Activated T-cell treated with anti-CD3 and anti-CD28 coated beads, Interleukin-2, amount 50 U/mL, for 48 hours (primary cell): ENCODE measurements at places on chromosomes 12 and 14.
A peak's percentile ranks its signal among the peaks of the same experiment; 100 is the strongest.

DNA sequence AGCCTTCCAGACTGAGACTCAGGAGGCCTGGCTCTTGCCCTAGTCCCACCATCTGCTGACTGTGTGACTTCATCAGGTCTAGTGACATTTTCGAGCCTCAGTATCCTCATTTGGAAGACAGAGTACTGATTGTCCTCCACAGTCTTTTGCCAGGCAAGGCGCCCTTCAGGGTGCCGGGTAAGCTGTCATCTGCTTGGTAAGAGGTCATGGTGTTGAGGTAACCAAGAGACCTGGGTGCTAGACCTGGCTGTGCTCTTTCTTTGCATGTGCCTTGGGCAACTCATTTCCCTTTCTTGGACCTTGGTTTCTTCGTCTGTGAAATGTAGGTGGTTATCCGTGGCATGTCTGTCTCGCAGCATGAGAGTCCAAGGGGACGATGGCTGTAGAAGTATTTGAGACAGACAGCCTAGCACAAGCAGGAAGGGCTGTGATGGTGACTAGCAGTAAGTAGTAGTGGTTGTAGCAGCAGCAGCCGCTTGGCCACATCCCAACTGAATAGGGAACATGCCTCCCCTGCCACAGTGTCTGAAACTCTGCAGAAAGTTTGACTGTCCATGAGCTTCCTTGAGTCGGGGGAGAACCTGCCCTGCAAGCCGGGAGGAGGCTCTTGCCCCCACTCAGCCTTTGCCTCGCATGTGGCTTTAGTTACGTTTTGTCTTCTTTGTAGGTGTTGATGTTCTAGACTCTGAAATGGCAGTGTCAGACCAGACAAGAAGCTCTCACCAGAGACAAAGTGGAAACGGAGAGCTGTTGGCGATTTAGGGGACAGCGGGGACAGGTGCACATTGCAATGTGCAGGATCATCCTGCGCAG, 40.3 kb downstream of the EVL start:
- peak; percentile 58 for DNase-seq

- DNase-seq: peak; percentile 51
Observed at GRCh38 chr12:65121049-65121955, at the start of gene WIF1. WIF1 (minus strand) TSS chr12:65121305; CDS start chr12:65121191, 114 bp downstream.

DNA sequence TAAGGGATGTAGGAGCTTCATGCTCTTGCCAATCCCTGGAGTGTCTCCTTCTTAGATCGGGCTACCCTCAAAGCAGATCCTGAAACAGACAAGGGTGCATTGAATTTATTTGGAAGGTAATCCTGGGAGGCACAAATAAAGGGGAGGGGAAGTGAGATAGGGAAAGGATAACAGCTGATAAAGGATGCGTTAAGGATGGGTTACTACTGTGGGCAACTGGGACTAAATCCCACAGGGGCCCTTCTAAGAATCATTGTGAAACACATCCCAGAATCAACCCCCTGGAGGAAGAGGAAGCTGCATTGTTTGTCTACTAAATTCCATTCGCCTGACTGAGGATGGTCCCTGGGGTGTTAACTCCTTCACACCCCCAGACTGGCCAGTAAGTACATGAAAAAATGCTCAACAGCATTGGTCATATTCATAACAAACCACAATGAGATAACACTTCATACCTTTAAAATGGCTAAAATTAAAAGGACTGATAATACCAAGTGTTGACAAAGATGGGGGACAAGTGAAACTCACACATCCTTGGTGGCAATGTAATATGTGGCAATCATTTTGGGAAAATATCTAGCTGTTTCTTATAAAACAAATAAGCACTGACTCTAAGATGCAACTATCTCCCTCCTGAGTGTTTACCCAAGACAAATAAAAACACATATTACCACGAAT, 37.0 kb upstream of the CMKLR1 start:
- DNase-seq: no peak

DNA sequence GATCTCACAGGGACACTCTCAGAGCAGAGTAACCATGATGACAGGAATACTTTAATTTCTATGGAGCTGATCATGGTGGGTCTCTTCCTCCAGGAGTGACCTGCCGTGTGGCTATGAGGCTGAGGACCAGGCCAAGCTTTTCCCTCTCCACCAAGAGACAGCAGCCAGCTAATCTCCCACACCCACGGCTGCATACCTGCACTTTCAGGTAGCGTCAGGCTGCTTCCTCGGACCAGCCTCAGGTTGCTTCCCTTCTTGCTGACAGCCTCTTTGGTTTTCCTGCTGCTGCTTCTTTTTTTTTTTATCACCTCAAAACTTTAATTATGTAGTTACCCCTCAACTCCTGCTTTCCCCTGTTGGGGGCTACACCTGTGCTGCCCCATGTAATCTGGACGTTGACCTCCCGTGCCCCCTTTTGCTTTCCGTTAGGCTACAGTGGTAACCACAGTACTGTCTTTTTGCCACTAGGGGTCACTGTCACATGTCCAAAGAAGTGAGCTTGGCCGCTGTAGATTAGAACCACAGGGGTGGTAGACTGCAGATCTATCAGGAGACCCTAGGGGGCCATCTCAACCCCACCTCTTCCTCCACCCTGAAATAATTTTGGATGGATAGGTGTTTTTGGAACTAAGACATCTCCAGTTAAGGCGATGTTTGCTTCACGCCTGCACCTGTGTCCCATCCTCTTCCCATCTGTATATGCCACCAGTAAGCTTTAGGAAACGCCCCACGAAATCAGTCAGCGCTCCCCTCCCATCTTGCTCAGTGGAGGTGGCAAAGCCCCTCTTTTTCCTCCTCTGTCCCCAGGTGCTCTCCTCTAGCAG, 7.8 kb upstream of the PIP4K2C start:
- peak; percentile 70 for DNase-seq

DNA sequence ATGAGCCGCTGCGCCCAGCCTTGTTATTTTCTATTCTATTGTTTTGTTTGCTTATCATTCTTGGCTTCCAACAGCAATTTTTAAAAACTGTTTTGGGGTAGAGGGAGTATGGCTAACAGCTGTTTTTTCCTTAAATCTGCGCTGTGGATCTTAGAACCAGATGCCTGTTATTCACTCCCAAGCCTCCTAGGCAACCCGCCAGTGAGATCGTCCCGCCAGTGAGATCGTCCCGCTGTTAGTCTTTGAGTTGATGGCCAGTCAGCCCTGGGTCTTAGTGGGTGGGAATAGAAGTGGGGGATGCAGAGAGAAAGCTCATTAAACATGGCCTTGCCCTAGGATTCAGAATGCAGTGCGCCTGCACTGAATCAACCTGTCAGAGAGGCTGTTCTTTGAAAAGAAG, 67.3 kb upstream of the BICD1 start:
- no peak for DNase-seq

DNA sequence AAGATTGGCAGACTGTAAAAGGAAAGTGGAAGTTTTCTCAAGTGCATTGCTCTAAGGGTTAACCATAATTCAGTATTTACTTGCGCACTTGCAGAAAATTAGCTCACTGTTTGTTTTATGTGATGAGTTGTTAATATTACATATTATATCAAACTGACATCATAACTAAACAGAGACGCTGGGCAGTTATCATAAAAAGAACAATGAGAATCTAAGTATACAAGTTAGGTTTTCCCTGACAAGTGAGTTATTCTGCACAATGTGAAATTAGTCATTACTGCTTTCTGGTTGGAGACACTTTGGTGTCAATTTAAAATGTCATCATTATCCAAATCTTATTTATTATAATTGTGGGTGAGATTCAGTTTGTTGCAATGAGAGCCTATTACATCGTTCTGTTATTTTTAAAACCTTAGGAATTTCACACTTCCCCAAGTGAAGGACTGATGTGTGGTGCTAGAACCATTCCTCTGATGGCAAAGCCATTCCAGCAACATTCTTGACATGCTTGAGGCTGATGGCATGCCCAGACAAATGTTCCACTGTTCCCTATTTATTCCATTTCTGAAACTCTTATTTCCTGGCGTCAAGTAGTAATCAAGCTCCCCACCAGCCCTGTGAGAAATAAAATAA, 90.1 kb upstream of the FLRT2 start:
- no peak for DNase-seq

DNA sequence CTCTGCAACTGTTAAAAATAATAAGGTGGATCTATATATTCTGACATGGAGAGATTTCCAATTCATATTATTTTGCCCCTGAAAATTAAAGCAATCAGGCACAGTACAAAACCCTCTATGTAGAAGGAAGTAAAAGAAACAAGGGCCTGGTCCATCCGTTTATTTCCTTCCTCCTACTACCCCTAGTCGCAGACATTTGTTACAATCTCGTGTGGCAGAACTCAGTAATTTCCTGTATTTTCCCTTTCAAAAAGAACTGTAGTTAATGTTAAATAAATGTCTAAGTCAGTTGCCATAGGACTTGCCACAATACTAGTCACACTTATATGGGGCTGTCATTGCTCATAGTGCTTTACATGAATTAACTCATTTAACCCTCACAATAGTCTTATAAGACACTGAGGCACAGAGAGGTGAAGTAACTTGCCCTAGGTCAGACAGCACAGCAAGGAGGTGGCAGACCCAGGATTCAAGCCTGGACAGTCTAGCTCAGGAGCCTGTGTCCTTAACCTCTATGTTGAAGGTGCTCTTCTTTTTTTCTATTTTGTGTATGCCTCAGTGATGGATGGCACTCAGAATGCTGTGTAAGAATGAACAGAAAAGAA, 24.2 kb downstream of the NINJ2 start:
- DNase-seq: no peak

GRCh38 chr14:102690509-102691286, 86.6 kb upstream of the TRAF3 start:
- no peak for DNase-seq

DNA sequence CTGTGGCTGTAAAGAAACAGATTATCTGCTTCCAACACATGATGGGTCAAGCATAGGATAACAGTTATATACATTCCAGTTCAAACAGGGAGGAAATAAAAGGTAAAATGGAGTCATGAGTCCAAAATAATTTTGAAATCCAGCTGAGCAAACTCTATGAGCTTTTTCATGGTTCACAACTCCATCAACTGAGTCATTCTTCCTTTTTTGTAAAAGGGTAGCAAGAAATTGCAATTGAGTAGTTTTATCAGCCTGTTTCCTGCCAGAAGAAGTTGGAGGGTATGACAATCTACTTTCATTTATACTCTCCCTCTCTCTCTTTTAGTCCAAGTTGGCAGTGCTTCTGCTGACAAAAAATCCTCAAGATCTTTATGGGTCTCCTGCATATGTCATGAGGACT, 95.6 kb downstream of the CPNE8 start:
- no peak for DNase-seq

DNA sequence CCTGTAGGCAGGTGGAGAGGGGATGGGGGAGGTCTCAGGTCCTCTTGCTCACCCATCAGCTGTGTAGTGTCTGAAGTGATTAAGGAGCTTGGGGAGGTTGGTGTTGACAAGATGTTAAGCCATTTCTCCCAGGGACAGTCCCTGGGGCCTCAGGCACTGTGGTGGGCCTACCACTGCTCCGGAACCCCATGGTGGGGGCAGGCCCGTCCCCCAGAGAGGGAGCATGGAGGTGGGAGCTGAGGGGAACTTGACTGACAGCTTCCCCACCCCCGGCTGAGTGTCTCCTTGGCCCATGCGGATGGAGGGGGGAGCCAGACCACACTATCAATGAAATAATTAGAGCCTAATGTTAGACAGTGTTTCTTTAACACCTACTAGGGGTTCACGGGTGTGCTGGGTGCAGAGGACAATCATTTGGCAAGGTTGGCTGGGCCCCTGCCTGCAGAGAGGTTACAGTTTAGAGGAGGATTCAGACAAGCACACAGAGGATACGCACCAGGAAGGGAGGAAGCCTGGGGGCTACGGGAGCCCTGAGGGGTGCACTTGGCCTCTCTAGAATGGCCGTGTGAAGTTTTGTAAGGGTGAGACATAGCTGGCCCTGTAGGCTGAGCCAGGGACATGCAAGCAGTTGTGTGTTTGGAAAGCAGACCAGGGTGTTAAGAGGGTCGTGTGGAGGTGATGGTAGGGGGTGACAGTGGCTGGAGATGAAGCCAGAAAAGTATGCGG, 19.3 kb upstream of the KRT80 start:
- DNase-seq: no peak

- DNase-seq: no peak
Observed at GRCh38 chr14:69606258-69607184, 4.9 kb upstream of the SUSD6 start.

DNA sequence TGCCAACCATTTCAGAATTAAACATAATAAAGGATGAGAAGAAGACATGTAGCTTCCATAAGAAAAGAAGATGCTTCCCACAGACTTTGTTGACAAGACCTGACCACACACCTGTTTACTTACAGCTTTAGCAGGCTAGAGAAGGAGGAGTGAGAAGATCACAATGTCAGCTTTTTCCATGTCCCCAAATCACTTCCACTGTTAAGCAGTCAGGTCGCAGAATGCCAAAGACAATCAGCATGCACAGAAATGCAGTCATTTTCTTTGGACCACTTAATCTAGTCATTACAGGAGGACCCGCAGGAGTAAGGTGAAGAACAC, 314.9 kb downstream of the SSPN start:
- no peak for DNase-seq

GRCh38 chr12:123004287-123004686, 23.8 kb downstream of the ARL6IP4 start:
- no peak for DNase-seq

DNA sequence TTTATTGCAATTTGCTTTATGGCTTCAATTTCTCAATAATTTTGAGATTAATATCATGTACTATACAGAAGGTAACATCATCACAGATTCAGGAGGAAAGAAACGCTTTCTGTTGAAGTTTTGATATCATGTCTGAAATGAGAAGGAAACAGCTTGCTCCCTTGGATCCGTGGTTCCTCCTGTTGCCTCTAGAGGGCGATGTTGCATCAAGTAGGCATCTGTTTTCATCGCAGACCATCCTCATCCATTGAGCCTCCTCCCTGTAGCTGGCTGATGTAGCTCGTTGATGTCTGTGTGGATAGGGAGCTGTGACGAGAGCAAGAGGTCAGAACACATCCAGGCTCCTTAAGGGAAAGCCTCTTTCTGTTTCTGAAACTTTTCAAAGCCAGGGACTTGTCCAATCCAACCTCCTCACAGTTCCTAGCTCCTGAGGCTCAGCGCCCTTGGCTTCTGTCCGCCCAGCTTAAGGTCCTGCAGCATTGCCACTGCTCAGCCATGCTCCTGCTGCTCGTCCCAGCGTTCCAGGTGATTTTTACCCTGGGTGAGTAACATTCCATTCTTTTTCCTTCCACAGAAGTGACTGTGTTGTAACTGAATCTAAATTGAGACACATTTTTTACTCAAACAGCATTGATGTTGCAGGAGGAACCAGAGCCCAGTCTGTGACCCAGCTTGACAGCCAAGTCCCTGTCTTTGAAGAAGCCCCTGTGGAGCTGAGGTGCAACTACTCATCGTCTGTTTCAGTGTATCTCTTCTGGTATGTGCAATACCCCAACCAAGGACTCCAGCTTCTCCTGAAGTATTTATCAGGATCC, 304.8 kb upstream of the OR4E1 start:
- peak; percentile 78 for DNase-seq
